ENCODE measurements at places on chromosomes 11 and 22.

GRCh38 chr11:64100360-64100759, 64.6 kb downstream of the FLRT1 start:
- DNase-seq: no peak

DNA sequence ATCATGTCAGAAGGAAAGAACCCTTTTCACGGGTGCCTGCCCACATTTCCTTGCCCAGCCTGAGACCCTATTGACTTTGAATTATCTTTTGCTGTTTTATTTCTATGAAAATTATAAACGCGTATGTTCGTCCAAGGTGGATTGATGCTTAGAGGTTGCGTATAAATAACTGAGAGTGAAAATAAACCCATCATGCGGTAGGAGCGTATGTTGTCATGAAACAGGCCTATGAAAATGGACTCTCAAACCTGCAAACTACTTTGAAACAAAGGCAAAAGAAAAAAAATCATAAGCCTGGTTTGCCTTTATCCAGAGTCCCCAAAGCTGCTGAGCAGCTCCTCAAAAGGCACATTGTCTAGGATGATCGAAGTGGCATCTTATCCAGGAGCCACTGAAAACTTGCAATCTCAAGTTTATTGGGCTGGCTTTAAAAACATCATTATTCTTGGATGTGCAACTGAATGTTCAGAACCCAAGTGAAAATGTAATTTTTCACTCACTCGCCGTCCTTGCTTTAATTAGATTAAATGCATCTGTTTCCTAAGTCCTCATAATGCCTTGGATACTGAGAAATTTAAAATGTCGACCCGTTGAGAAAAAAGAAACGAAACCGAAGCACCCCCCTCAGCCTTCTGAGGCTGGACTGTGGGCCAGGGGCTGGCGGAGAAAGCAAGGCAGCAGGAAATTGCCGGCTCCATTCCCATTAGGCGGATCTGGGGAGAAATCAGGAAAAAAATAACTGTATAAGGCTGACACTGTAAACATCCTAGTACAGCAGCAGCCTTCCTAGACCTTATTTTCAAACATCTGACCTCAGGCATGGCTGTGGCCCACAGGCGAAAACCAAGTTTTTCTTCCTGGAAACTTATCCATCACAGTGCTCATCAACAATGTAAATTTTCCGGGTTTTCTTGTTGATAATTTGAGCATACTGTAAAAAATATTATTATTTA, 82.9 kb upstream of the PPARA start:
- DNase-seq: peak; percentile 47

DNA sequence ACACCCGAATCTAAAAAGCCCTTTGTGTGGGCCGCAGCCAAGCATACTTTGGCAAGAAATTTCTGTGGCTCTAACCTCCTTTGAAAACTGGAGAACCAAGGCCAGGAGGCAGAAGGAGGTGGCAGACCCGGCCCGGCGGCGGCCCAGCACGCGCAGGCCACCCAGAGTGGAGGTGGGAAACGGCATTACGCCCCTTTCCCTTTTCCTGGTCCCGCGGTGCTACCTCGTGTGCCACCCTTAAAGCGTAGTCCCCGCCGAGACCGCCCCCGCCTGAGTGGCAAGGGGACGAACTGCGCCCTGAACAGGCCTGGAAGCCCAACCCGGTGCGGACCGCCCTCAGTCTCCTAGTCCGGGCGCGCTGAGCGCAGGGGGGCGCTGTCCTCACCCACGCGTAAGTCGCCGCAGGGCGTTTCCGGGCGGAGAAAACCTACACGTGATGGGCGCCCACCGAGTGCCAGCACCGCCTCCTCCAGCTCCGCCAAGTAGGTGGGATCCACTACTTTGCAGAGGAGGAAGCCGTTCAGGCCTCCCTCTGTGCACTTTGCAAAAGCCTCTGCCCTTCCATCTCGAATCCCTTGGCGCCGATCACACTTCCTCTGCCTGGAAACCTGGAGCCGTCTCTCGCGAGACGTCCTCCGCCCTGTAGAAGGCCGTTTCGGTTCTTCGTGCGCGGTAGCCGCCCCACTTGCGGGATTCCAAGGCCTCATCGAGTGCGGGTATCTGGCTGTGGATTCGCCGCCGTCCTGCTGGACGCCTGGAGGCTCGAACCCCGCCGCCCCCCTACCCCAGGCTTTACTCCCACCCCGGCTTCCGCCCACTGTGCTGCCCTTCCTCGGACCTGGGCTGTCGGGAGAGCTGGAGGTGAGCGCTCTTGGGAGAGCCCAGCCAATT, at the start of gene ACCS:
TSS of gene ACCS (plus strand) at position 430 of the 891 bp plus-strand sequence. CDS start 1,358 bp downstream, outside the sequence.
- peak; percentile 91 for DNase-seq

- no peak for DNase-seq
Measured at GRCh38 chr11:70680781-70681281, 282.5 kb downstream of the CTTN start.

GRCh38 chr11:100575860-100576717, 111.0 kb upstream of the ARHGAP42 start:
- DNase-seq: peak; percentile 60

- no peak for DNase-seq
Measured at GRCh38 chr22:44661070-44661469, 40.9 kb upstream of the PRR5 start.

Measured in EL (cell line).